ENCODE measurements at places on chromosomes 4 and X. TPM values are rescaled to one million over a fixed set of nuclear protein-coding genes. Genes with fewer than 3 reads are reported as not detected.

Gene SHROOM3
- 2.7 TPM for total RNA-seq

Gene PDCL2
- total RNA-seq = not detected

Gene CABS1
- not detected for total RNA-seq

Gene MAGEB17
- total RNA-seq = 0.09 TPM

Gene PPEF2
- not detected for total RNA-seq

Gene SMPX
- total RNA-seq = not detected

Gene ADAM29
- not detected for total RNA-seq

Gene GAGE10
- total RNA-seq = not detected

Gene FDCSP
- not detected for total RNA-seq

Gene CTAG2
- total RNA-seq = not detected

Gene MAPK10
- total RNA-seq = 39.9 TPM

Gene FAM47A
- not detected for total RNA-seq

Gene DUX4
- total RNA-seq = not detected

Gene SPRY1
- total RNA-seq = 7.5 TPM

Gene MAGEH1
- 27.6 TPM for total RNA-seq

Gene CEP44
- 13.2 TPM for total RNA-seq

Gene STATH
- not detected for total RNA-seq

Gene ANK2
- 284 TPM for total RNA-seq

Gene GPRASP1
- 5.2 TPM for total RNA-seq

Gene LINC00632
- total RNA-seq = 2.4 TPM

Gene CLDN2
- not detected for total RNA-seq

Gene GAGE1
- not detected for total RNA-seq

Gene PAGE4
- total RNA-seq = not detected

Gene TNMD
- not detected for total RNA-seq

Gene TLR8
- not detected for total RNA-seq

Gene HEPH
- 70.2 TPM for total RNA-seq

Gene PF4V1
- total RNA-seq = 1.9 TPM

Gene RNF175
- total RNA-seq = 0.16 TPM

Gene GPR78
- 0.63 TPM for total RNA-seq

Gene HAND2
- 8.4 TPM for total RNA-seq

Gene SULT1E1
- not detected for total RNA-seq

Gene SHROOM2
- under 0.01 TPM for total RNA-seq

Gene PRR27
- total RNA-seq = not detected

Gene SOX3
- not detected for total RNA-seq

Gene CC2D2A
- 40.4 TPM for total RNA-seq

Gene SH2D1A
- total RNA-seq = not detected

Gene P2RY4
- not detected for total RNA-seq

Gene STARD8
- total RNA-seq = 5.2 TPM

Gene XPNPEP2
- total RNA-seq = 4.8 TPM

Gene PRSS12
- total RNA-seq = 40.7 TPM

Gene FREM3
- total RNA-seq = not detected

Gene DDIT4L
- total RNA-seq = 0.26 TPM

Gene PNMA6A
- total RNA-seq = 1.4 TPM

Gene CSN1S1
- total RNA-seq = not detected

Gene APOOL
- 3.5 TPM for total RNA-seq

Gene ZNF141
- total RNA-seq = 4.8 TPM

Gene PPBP
- total RNA-seq = not detected

Gene SSX4
- total RNA-seq = not detected

Gene PASD1
- total RNA-seq = not detected

Gene XAGE2
- total RNA-seq = not detected

Gene ZNF630
- total RNA-seq = 1.9 TPM

Gene USP17L13
- not detected for total RNA-seq

Gene CHIC1
- 15.2 TPM for total RNA-seq

Gene KCND1
- total RNA-seq = 1.6 TPM

Gene KIF4A
- 0.86 TPM for total RNA-seq

Gene ARHGAP24
- 43.5 TPM for total RNA-seq

Gene CENPI
- 4.7 TPM for total RNA-seq

Gene ADAMTS3
- 4.1 TPM for total RNA-seq

Gene TMPRSS11F
- not detected for total RNA-seq

Gene CSAG2
- total RNA-seq = not detected

Measured in bronchial smooth muscle cell (primary cell).